Activated CD4-positive, alpha-beta memory T cell treated with anti-CD3 and anti-CD28 coated beads, Interleukin-2, amount 10 ng/mL, durations not matched to agents 7 days and 5 days (primary cell): ENCODE measurements at places on chromosomes 5 and 9. TPM values are rescaled to one million over a fixed set of nuclear protein-coding genes. Genes with fewer than 3 reads are reported as not detected.

DNA sequence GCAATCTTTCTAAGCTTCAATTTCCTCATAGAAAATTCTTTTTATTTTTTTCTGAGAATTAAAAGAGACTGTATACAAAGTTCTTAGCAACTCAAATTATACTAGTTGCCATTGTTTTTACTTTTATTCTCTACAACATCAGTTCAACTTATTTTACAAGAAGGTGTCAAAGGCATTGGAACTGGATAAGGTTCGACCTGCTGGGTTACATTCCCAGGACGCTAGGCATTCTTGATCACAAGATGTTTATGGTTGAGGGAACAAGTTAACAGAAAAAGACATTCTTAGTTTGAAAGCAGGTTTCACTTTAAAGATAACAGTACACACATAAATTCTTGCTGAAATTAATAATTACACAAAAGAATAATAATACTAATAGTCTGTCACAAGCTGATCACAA lies 163.5 kb upstream of the SNX2 start:
- no peak overlapping the region for H3K4me3 ChIP-seq
- H3K4me1 ChIP-seq = no peaks in the 10 kb centered on the region
- DNase-seq = no peak
- H3K27ac ChIP-seq = no peak overlapping the region

Gene TMEM232
- 1.1 TPM for total RNA-seq

Gene PPP2CA
- 146 TPM for total RNA-seq

GRCh38 chr9:83281306-83282255 lies 218.6 kb upstream of the RASEF start:
- H3K27ac ChIP-seq = no peak overlapping the region
- no peaks in the 10 kb centered on the region for H3K4me1 ChIP-seq
- no peaks in the 10 kb centered on the region for H3K27me3 ChIP-seq
- no peak overlapping the region for H3K4me3 ChIP-seq
- no peaks in the 10 kb centered on the region for H3K36me3 ChIP-seq
- DNase-seq = no peak

Gene AGXT2
- total RNA-seq = not detected

Gene SPINK4
- total RNA-seq = not detected

- H3K27ac ChIP-seq = no peak overlapping the region
- H3K36me3 ChIP-seq = no peaks in the 10 kb centered on the region
- H3K4me3 ChIP-seq = no peak overlapping the region
- peaks cover 5% of the 10 kb centered on the region for H3K27me3 ChIP-seq
Measured at GRCh38 chr9:131300444-131300843, 10.9 kb downstream of the PLPP7 start.

DNA sequence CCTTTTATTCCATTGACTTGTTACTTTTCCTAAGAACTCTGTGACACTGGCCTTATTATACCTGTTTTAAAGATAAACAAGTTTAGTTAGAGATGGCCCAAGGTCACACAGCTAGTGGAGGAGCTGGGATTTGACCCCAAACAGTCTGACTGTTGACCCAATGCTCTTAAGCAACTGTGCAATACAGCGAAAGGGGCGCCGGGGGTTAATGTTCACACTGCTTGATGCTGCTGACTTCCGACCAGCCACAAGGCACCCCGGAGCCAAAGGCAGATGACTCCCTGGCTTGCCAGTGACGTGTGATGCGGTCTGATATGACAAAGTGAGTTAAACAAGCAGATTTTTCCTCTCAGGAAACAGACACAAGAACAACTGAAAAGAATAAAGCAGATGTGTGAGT lies 23.9 kb downstream of the PIK3R1 start:
- no peak overlapping the region for H3K4me3 ChIP-seq
- H3K4me1 ChIP-seq = peaks cover 61% of the 10 kb centered on the region
- peak overlapping the region; percentile 8 for H3K27ac ChIP-seq
- peak; percentile 82 for DNase-seq
